ENCODE measurements at places on chromosomes 13 and 19.

GRCh38 chr19:43522929-43523328 is 4.1 kb downstream of the ETHE1 start:
- DNase-seq: no peak

GRCh38 chr13:32535115-32535514 is 3.5 kb downstream of the N4BP2L2 start:
- DNase-seq: no peak

DNA sequence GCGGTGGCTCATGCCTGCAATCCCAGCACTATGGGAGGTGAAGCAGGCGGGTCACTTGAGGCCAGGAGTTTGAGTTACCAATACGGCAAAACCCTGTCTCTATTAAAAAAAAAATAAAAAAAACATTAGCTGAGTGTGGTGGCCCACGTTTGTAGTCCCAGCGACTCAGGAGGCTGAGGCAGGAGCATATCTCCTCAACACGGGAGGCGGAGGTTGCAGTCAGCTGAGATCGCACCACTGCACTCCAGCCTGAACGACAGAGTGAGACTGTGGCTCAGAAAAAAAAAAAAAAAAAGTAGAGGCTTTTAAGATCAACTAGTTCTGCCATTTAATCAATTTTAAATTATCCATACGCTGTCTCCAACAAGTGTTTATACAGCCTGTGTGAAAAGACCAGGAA is 1130.3 kb downstream of the PCDH9 start:
- DNase-seq: no peak

DNA sequence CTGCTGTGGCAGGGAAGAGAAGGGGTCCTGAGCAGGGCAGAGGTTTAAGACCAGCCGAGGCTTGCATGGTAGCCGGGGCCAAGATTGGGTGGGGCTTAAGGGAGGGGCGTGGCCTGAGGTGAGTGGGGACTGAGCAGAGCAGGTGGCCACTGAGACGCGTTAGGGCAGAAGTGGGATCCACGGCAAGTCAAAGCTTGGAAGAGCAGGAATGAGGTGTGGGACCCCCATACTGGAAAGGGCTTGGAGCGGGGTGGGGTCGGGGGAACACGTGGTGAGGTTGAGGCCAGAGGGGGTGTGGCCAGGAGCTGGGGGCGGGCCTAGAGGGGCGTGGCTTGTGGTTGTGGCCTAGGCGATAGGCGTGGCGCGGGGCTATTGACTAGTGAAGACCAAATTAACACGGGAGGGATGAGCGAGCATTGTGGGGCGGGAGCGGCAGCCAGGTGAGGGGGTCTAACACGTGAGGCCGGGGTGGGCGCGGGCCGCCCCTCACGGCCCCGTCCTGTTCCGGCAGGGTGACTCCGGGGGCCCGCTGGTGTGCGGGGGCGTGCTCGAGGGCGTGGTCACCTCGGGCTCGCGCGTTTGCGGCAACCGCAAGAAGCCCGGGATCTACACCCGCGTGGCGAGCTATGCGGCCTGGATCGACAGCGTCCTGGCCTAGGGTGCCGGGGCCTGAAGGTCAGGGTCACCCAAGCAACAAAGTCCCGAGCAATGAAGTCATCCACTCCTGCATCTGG is 3.3 kb downstream of the CFD start:
- DNase-seq: peak; percentile 83

DNA sequence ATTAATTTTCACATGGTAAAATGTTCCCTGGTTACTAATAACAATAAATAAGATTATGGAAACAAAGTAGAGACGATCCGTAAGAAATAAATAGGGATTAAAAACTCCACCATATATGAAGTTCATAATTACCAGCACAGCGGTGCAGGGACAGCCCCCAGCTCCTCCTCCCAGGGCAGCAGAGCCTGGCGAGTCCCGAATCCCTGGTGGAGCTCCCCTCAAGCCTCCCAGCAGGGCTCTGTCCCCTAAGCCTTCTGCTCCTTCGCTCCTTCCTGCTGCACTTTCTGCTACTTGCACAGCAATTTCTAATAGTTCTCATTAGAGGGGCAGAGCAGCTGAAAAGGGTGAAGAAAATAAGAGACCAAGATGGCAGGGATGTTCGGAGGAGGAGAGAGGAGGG is 43.6 kb downstream of the RASA3 start:
- DNase-seq: no peak

Measured in GM13976 (cell line).